Activated CD8-positive, alpha-beta T cell treated with anti-CD3 and anti-CD28 coated beads for 36 hours (primary cell): ENCODE measurements at places on chromosomes 3 and 15. TPM values are rescaled to one million over a fixed set of nuclear protein-coding genes. Genes with fewer than 3 reads are reported as not detected.
A peak's percentile ranks its signal among the peaks of the same experiment; 100 is the strongest.

- DNase-seq = no peak
These were observed 117.7 kb downstream of the MYLK start for GRCh38 chr3:123766193-123767008.

GRCh38 chr3:23894254-23895061 lies 22.3 kb downstream of the NKIRAS1 start:
- DNase-seq = no peak

GRCh38 chr3:17154941-17155340 lies 270.2 kb downstream of the PLCL2 start:
- DNase-seq = peak; percentile 10

GRCh38 chr3:136984837-136985236 lies 27.1 kb downstream of the IL20RB start:
- no peak for DNase-seq

GRCh38 chr3:182889948-182890629 lies 90.2 kb downstream of the DCUN1D1 start:
- DNase-seq = no peak

GRCh38 chr3:188531210-188531609 lies 377.3 kb downstream of the LPP start:
- no peak for DNase-seq

The TMEM108 gene
- not detected for total RNA-seq

GRCh38 chr15:80401456-80401855 lies 2.7 kb upstream of the ARNT2 start:
- DNase-seq = no peak

DNA sequence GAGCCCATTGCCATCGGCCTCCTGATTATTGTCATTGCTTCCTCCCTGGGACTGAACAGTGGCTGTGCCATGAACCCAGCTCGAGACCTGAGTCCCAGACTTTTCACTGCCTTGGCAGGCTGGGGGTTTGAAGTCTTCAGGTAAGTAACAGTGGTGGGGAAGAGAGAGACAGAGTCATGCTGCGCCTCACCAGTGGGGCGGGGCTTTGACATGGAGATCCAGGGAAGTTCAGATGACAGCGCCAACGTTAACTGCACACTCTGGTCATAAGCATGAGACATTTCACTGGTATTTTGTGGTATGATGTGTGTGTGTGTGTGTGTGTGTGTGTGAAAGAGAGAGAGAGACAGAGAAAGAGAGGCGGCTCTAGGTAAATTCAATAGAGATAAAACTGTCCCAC lies 41.0 kb downstream of the AQP9 start:
- no peak for DNase-seq

DNA sequence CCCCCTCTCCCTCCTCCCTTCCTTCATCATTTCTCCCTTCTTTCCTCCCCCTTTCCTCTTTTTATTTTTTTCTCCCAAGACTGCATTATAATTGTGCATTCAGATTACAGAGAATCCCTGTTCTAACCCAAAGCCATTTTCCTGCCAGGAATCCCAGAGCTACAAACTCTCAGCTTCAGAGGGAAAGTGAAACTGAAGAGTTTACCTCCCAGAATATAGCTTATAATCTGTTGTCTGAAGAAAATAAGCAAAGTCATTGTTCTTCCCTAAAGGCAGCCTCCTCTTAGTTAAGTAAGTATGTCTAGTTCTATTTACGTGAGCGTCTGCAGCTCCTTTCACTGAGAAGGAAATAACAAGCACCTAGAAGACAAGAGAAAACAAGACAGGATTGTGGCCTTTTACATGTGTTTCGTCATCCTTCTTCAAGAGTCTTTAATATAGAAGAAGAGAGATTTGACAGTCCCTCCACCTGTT lies 97.2 kb downstream of the CHST2 start:
- no peak for DNase-seq

The TUSC7 gene
- total RNA-seq = not detected

The ZNF106 gene
- 46.6 TPM for total RNA-seq

DNA sequence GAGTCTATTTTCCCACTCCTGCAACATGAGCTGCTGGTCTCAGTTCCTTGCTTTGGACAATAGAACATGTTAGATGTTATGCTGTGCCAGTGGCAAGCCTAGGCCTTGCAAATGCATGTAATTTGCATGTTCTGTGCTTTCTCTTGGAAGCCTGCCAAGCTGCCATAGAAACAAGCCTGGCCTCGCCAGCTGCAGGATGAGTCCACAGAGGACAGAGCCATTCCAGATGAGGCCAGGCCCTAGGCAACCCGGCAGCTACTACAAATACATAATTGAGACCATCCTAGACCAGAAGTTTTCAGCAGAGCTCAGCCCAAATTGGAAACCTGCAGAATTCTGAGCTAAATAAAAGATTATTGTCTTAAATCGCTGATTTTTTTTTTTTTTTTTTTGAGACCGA lies 39.6 kb downstream of the TRIM69 start:
- no peak for DNase-seq

- no peak for DNase-seq
These were observed 222.1 kb upstream of the CHRM5 start for GRCh38 chr15:33746203-33746602.

GRCh38 chr3:61417352-61417751 lies 144.0 kb upstream of the PTPRG start:
- no peak for DNase-seq

The TRAK1 gene
- total RNA-seq = 24.1 TPM

GRCh38 chr15:51634591-51635198 lies 12.1 kb upstream of the DMXL2 start:
- peak; percentile 48 for DNase-seq

The LRRK1 gene
- 0.83 TPM for total RNA-seq

GRCh38 chr15:25178835-25179672 lies 224.3 kb downstream of the SNRPN start:
- DNase-seq = no peak

The THRB gene
- total RNA-seq = not detected

DNA sequence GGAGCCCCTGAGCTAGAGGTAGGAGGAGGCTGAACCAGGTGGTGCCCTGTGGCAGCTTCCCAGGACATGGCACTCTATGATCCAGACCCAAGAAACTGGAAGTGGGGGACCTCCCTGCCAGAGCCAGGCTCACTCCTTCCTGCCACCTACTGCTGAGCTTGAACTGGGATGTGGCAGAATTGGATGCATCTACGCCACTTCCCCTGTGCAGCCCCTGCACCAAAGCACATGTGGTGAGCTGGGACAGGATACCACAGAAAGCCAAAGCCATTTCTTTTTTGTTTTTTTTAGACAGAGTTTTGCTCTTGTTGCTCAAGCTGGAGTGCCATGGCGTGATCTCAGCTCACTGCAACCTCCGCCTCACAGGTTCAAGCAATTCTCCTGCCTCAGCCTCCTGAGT lies 518.0 kb upstream of the PPP2R3A start:
- DNase-seq = no peak

- no peak for DNase-seq
These were observed 16.2 kb downstream of the XIRP1 start for GRCh38 chr3:39176025-39176714.

GRCh38 chr15:30962659-30963058 lies 28.8 kb downstream of the MTMR10 start:
- peak; percentile 13 for DNase-seq

The GPR62 gene
- not detected for total RNA-seq

DNA sequence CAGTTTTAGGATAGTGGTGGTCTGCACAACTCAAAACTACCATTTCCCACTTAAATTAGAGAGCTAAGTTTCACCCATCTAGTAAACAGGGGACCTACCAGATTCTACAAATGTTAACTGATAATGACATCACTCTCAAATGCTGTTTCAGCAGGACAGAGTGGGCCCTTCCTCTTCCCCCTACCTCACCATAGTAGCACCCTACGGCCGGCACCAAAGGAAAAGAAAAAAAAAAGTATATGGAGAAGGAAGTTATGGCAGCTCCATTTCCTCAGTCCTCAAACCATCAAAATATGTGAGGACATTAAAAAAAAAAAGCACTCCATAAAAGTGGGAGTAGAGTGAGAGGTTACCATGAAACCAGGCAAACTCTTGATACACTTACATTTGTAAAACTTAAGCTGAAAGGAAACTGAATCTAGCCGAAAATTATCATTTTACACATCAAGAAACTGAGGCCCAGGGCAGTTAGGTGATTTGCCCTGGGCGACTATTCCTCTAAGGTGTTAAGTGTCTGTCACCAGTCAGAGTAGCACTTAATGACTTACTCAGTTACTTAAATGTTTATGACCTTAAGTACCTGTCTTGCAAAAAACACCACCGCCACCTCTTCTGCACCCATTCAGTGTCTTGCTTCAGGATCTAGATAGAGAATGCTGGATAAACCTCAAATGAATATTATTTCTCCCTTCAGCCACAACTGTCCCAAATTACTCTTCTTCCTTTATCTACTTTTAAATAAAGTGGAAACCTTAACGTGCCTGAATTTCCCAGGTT lies 2.7 kb downstream of the MSL2 start:
- peak; percentile 43 for DNase-seq

The SCG5 gene
- 1.6 TPM for total RNA-seq

DNA sequence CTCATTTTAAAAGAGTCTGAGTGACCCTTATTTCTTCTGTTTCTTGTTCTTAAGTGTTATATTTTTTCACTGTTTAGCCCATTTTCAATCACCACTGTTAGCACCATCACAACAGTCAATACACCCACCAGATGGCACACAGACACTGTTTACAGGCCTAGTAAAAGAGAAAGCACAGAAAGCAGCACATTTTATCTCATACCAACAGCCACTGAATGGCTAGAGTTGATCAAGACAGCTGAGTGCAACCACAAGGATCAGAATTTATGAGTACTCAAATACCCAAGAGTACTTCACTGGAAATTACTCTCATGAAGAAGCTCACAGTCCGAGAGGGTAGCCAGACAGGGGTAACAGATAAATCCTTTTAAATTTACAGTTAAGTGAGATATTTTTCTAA lies 127.0 kb downstream of the TFDP2 start:
- DNase-seq = peak; percentile 28

GRCh38 chr3:37610529-37610928 lies 251.2 kb upstream of the CTDSPL start:
- DNase-seq = no peak

- DNase-seq = no peak
These were observed 23.6 kb upstream of the VIPR1 start for GRCh38 chr3:42478830-42479229.

DNA sequence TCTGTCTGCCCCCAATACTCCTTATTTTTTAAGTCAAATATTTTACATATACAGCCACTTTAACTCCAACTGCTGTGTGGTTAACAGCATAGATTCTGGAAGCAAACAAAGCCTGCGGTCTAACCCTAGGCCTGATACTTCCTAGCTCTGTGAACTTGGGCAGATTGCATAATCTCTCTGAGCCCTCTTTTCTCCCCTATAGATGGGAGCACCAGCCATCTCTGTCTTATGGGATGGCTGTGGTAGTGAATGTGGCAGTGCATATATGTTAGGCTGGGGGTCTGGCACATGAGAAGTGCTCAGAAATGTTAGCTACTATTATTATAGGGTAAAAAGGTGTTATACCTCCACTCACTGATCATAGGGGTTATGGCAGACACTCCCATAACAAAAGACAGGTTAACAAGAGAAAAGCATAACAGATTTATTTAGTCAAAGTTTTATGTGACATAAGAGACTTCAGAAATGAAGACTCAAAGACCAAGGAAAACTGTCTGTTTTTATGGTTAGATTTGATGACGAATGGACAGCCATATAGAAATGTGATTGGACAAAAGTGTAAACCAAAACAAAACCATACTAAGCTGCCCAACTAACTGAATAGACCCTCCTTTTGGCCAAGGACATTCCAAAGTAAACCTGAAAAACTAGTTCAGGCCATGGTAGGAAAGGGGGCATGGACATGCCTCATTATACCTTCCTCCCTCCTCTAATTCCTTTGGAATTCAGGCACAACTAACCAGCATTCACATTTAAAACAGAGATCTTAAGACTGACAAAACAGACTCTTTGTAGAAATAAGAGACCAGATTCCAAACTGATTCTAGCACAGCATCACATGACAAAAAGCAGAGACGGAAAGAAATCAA lies 53.9 kb upstream of the DAZL start:
- DNase-seq = no peak
